Epithelial cell of proximal tubule (primary cell): ENCODE measurements at places on chromosomes 12 and 14. TPM values are rescaled to one million over a fixed set of nuclear protein-coding genes. Genes with fewer than 3 reads are reported as not detected.

DNA sequence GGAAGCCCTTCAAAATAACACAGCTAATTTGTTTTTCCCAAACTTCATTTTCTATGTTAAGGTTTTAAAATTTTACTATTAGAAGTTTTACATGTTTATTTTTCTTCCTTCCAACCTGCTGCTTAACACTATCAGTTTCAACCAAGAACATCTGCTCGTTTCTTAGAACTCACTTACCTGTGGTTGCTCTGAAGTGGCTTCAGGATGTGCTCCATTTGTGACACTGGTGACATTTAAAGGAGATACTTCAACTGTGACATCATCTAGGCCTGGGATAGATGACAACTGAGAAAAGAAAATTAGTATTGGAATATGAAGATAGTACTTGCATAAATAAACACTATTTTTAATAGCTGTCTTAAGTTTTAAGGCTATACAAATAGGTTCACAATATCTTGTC, 17.9 kb downstream of the WASHC3 start:
- DNase-seq: no peak

FAM222A gene
- 0.52 and 2.7 TPM in 2 replicates for total RNA-seq

DNA sequence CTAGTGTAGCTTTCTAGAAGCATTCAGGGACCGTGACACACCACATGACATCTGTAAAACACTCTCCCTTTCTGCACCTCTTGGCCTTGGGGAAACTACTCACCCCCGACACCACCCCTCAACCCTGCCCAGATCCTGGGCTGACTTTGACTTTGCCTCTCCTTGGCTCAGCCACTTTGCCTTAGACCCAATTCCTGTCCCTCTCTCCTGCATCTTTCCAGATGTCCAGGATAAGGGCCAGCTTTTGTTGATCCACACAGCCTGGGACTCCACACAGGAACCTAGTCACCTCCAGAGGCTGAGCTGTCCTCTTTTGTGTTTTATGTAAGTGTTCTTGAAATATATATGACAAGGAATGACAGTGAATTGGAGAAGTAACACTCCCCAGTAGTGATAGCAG, 153.7 kb upstream of the PLXNC1 start:
- no peak for DNase-seq

GRCh38 chr12:41274643-41275042, 86.5 kb downstream of the PDZRN4 start:
- DNase-seq: no peak

DNA sequence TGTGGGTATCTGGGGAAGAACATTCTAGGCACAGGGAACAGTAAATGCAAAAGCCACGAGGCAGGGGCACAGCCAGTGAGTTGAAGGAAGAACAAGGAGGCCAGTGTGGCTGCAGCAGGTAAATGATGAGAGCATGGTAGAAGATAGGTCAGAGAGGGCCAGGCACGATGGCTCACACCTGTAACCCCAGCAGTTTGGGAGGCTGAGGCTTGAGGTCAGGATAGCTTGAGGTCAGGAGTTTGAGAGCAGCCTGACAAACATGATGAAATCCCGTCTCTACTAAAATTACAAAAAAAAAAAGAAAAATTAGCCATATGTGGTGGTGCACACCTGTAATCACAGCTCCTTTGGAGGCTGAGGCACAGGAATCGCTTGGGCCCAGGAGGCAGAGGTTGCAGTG, 86.7 kb upstream of the ESRRB start:
- no peak for DNase-seq

- DNase-seq: no peak
Observed at GRCh38 chr14:90669731-90670130, 146.5 kb downstream of the TTC7B start.

TGM1 gene
- total RNA-seq: 0.63 and 0.94 TPM in 2 replicates

GRCh38 chr14:46444666-46445065, 206.9 kb downstream of the RPL10L start:
- no peak for DNase-seq

GRCh38 chr12:1932264-1932777, 13.9 kb upstream of the CACNA2D4 start:
- peak; percentile 49 for DNase-seq

B4GALNT3 gene
- 5.0 and 7.1 TPM in 2 replicates for total RNA-seq

GRCh38 chr12:11759899-11760298, 110.4 kb downstream of the ETV6 start:
- DNase-seq: no peak

PDE3A gene
- 1.3 and 1.6 TPM in 2 replicates for total RNA-seq

PLCZ1 gene
- total RNA-seq: not detected in 2 replicates

GRCh38 chr12:107660235-107660634, 25.4 kb upstream of the PWP1 start:
- DNase-seq: no peak

GRCh38 chr12:89706986-89707702, 1.5 kb downstream of the ATP2B1 start:
- DNase-seq: no peak

DNA sequence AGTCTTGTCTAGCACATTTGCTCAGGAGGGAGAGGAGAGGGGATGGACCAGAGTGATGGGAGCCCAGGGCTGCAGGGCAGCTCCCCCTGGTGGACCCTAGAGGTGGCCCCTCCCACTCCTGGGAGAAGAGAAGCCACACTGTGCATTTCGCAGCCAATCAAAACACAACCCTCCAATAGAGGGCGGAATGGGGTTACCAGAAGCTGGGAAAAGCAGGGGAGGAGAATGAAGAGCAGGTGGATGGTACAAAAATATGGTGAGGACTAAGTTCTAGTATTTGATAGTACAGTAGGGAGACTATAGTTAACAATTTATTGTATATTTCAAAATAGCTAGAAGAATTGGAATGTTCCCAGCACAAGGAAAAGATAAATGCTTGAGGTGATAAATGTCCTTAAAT, 23.6 kb downstream of the VASH1 start:
- no peak for DNase-seq

GRCh38 chr14:68405961-68406360, 386.9 kb downstream of the ZFP36L1 start:
- no peak for DNase-seq

DNA sequence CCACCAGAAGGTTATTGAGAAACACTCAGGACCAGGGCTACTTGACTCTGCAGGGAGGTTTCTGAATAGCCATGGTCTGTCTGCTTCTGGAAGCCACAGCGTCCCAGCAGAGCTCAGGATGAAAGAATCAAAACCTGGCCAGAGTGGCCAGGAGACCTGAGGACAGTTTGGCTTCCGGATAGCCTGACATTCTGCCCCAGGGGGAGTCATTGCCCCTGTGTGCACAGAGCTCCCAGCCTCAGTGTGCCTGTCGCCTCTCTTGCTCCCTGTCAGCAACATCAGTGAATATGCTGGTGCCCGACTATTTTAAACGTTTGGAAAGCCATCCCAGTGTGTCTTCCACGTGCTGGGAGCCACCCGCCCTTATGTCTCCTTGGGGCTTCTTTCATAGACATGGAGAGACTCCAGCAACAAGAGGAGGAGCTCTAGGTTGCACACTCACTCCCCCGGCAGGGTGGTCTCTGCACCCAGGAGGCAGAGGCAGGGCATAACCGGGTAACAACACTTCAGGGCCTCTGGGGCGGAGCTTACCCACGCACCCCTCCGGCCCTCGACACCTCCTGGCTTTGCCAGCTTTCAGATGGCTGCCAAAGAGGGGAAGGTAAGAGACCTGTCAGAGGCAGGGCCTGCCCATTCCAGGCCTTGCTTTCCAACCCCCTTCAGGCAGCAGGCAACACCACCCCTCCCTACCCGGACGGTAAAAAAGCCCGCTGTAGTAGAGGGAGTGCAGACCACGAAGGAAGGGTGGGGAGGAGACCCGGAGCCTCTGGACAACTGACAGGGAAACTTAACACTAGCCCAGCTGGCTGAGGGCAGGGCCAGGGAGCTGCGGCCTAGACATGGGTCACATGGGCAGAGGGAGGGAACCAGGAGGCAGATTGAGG, 19.0 kb upstream of the SLC6A12 start:
- DNase-seq: no peak

ANO2 gene
- total RNA-seq: 1.2 and 1.7 TPM in 2 replicates

DNA sequence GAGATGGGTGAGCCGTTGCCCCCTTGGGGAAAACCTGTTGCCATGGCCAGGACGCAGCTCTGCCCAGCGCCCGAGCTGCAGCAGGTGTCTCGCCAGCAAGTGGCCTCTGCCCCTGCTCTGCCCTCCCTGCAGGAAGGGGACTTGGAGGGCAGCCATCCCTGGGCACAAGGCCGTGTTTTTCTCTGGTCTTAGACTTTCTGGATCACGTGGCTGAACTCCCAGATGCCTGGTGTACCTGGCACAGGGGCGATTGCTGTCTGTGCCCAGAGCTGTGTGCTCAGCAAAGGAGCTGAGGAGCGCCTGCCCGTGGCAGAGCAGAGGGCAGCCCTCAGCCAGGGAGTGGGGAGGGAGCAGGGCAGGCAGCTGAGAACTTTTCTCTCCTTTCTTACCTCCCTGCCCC, 38.0 kb downstream of the TMEM63C start:
- no peak for DNase-seq

DNA sequence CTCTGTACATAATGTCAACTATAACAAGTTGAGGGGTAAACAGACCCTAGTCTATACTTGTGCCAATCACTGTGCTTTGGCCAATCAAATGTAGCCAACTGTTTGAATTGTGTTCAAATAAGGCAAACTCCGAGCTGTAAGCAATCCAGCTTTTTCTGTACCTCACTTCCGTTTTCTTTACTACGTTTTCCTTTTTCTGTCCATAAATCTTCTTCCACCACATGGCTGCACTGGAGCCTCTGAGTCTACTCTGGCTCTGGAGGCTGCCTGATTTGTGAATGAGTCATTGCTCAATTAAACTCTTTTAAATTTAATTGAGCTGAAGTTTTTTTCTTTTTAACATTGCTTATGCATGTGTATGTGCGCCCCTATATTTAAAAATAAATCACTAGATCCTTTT, 29.7 kb downstream of the CLEC1A start:
- DNase-seq: no peak

DNA sequence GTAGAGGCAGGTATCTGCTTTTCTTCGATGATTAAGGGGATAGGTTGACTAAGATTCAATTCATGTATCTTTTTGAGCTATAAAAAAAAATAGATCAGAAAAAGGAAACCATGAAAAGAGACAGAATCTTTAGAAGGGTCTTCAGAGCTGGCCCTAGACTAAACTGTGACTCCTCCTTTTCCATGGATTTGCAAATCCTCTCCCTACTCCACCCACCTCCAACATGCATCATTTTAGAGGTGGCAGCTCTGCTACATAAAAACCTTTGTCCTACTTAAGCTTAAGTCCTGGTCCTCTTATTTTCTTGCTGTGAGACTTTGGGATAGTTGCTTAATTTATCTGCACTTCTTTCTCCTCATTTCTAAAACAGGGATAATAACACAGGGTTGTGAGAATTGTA, 48.4 kb upstream of the LIMA1 start:
- no peak for DNase-seq

DNA sequence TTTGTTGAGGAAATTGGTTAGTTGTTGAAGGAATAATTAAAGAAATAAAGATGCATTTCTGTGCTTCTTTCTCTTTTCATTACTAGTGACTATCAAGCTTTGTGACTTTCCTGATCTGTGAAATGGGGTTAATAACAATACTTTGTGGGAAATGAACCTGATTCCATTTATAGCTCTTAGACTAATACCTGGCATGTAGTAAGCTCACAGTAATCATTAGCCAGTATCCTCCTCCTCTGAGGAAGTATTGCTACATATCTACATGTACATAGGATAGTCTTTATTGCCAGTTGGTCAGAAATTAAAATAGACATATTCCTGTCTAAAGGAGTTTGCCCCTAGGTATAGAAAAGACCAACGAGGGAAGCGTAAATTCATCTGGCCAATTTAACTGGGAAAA, 1.8 kb upstream of the CCDC198 start:
- peak; percentile 49 for DNase-seq

NR1H4 gene
- total RNA-seq: not detected in 2 replicates

DNA sequence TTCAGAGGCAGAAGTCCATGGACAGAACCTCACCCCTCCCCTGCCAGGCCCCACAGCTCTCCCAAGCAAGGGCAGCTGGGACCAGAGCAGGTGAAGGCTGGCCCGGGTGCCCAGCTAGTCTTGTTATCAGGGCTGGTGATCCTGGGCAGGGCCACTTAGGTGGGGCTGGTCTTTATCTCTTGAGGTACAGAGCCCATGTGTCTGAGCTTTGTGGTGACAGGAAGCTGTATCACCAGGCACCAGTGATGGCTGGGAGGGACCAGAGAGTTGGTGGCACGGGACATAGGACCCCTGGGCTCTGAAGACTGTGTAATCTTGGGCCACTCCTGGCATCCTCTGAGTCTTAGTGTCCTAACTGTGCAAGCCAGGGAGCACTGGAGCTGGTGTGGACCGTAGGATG, 12.8 kb upstream of the HPD start:
- DNase-seq: no peak

RND1 gene
- 3.3 and 8.9 TPM in 2 replicates for total RNA-seq

RAB15 gene
- total RNA-seq: 12.9 and 21.2 TPM in 2 replicates

MAP1LC3B2 gene
- 0.29 TPM in 1 of 2 replicates, not detected in the other for total RNA-seq

DNA sequence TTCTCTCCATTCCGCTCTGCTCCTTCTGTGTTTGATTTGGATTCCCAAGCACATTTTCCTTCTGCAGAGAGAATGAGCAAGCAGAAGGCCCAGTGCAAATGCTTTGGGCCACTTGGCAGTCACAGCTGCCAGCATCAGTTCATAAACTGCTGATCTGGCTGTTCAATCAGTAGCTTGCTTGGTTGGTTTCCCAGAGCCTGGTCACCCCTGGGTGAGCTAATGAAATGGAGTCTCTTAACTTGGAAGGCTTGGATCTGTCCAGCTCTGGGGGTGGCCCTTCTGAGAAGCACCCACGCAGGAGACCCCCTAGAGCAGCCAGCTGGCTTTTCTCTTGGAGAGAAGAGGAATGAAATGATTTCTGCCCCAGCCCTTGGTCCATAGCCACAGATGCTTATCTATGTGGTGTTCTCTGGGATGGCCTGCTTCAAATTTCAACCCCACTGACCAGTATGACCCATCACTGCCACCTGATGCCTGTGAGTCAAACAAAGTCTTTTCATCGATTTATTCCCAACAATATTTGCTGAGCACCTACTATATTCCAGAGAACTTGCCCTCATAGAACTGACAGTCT, 30.3 kb downstream of the FAIM2 start:
- peak; percentile 51 for DNase-seq

- no peak for DNase-seq
Observed at GRCh38 chr14:63200035-63200740, 4.1 kb upstream of the RHOJ start.

- DNase-seq: no peak
Observed at GRCh38 chr12:70379846-70380245, 13.8 kb downstream of the KCNMB4 start.

- DNase-seq: no peak
Observed at GRCh38 chr14:22509751-22510300, 79.2 kb downstream of the DAD1 start.

DNA sequence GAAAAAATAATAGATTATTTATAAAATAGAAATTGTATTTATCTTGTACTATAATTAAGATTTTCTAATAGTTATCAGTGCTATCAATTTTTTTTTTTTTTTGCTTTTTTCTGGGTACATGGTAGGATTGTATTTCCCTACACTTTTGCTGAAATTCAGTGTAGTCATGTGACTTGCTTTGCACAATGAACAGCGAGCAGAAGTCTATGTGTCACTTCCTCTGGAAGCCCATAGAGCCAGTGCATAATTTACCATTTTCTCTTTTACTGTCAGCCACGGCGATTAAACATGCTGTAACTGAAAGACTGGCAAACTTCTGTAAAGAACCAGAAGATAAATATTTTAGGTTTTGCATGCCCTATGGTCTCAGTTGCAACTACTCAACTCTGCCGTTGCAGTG, 80.8 kb upstream of the PPP1R12A start:
- no peak for DNase-seq

COCH gene
- 18.8 and 20.9 TPM in 2 replicates for total RNA-seq

GRCh38 chr12:129727100-129727499, 176.7 kb downstream of the TMEM132D start:
- DNase-seq: no peak

- DNase-seq: no peak
Observed at GRCh38 chr12:88860851-88861250, 280.6 kb upstream of the KITLG start.

ADCY6 gene
- total RNA-seq: 13.5 and 21.6 TPM in 2 replicates
